ENCODE measurements at places on chromosomes 11 and 22. TPM values are rescaled to one million over a fixed set of nuclear protein-coding genes. Genes with fewer than 3 reads are reported as not detected.

The TRAF6 gene
- total RNA-seq: 23.7 TPM

The ENDOD1 gene
- 13.3 TPM for total RNA-seq

The NXPE2 gene
- not detected for total RNA-seq

The PGR gene
- not detected for total RNA-seq

The APLNR gene
- total RNA-seq: not detected

The PYGM gene
- 11.3 TPM for total RNA-seq

DNA sequence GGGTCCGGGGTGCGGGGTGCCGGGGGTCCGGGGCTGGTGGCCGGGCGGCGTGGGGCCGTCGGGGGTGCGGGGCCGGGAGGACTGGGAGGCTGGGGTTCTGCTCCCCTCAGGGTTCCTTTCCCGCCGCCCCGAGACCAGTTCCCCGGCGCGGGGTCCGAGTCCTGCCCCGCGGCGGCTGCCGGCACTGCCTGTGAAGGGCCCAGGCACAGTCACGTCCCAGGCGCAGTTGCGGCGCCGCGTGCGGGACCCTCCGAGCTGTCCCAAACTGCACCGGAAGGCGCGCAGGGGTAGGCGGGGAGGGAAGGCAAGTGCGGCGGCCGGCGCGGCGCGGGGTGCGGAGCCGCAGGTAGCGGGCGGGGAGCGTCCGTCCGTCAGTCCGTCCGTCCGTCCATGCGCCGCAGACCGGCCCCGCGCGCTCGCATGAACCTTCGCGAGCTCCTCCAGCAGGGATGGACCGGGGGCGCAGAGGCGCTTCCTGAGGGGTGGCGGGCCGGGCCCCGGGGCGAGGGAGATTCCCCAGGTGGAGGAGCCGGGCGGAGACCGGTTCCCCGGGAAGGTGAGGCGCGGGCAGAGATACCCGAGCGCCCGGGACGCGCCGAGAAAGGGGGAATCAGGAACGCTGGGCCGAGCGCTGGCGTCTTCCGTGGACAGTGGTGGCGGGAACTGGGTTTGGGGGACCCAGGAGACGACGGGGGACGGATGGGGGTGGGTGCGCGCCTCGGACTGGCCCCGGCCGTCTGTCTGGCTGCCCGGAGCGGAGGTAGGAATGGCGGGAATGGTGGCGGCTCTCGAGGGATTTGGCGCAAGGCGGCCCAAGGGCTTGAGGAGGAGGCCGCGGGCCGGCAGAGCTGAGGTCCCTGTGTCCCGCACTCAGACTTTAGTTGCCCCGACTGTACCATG lies 3.1 kb upstream of the ADORA2A start:
- DNase-seq: peak; percentile 50

- no peak for DNase-seq
These were observed 83.8 kb upstream of the LARGE1 start for GRCh38 chr22:34004058-34004457.

DNA sequence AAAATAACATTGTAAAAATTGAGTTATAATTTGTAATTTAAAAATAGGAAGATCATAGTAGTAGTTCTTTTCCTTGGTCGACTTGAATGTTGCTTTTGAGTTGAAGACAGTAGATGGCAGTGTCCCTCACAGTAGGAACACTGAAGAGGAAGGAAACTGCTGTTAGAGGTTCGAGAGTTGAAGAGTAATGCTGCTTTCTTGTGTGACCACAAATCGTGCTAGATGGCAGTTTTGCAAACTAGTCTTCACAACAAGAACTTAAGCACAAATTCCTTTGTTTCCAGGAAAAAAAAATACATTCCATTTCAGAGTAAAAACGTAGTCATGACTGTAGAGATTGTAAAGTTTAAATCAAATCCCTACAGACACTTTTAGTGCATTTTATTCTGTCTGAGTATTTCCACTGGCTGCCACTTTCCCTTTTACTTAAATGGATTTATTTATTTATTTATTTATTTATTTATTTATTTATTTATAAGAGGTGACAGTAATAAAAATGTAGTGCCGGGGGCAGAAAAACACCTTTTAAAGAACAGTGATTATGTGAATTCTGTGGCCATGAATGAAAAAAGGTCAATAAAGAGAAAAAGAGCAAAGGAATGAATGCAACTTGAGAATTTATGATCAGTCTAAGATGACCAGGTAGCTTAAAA lies 54.6 kb downstream of the SPECC1L start:
- DNase-seq: no peak

- no peak for DNase-seq
These were observed 10.8 kb downstream of the SIK3 start for GRCh38 chr11:117087446-117087845.

GRCh38 chr11:75394085-75394840 lies 5.1 kb upstream of the RPS3 start:
- no peak for DNase-seq

DNA sequence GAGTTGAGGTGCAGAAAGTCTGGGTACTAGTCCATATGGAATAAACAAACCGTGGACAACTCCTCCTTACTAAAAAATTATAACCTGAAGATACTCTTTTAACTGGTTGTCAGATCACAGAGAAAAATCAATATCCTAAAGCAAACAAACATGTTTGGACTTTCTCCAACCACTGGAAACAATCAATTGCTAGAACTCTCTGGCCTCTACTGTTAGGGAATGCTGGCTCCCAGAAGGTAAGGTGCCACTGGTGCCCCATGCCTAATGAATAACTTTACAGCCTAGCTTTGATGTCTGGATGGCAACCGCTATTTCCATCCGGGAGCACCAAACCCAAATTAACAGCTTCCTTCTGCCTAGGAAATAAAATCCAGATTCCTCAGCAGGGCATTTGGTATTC lies 74.5 kb downstream of the AMBRA1 start:
- no peak for DNase-seq

DNA sequence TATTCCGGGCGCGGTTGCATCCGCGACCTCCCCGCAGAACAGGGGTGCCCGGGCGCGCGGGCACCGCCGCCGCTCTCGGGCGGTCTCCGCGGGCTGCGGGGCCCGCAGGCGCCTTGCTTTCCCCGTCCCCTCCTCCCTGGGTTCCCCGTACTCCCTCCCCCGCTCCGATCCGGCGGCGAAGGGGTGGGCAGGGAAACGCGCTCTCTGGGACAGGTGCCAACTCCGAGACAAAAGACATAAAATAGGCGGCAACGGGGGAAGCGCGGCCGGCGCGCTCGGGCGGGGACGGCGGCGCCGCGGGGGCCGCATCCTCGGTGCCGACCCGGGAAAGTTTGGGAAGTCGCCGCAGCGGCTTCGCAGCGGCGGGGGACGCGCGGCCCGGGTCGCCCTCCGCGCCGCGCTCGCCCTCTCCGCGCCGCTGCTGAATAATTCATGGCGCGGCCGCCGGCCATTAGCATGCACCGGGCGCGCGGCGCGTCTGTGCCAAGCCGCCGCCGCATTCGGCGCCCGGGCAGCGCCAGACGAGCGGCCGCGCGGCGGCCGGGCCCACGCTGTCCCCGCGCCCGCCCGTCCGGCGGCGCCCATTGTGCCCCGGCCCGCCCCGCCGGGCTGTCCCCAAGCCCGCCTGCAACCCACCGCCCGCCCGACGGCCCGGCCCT lies 78.7 kb upstream of the PPARA start:
- DNase-seq: peak; percentile 48

GRCh38 chr22:23305922-23306374 lies 125.6 kb downstream of the BCR start:
- no peak for DNase-seq

- DNase-seq: no peak
These were observed 103.9 kb downstream of the TENM4 start for GRCh38 chr11:79336797-79337517.

Measured in CD4-positive, alpha-beta memory T cell (primary cell).